ENCODE measurements at places on chromosomes 12 and 14.

- DNase-seq = no peak
Observed at GRCh38 chr12:117662620-117663395, 301.4 kb upstream of the NOS1 start.

- no peak for DNase-seq
Observed at GRCh38 chr12:91099836-91100235, 11.5 kb downstream of the LUM start.

GRCh38 chr12:103462675-103463074 lies 33.1 kb downstream of the C12orf42 start:
- DNase-seq = no peak

GRCh38 chr14:101335061-101335661 lies 226.1 kb upstream of the DIO3 start:
- no peak for DNase-seq

DNA sequence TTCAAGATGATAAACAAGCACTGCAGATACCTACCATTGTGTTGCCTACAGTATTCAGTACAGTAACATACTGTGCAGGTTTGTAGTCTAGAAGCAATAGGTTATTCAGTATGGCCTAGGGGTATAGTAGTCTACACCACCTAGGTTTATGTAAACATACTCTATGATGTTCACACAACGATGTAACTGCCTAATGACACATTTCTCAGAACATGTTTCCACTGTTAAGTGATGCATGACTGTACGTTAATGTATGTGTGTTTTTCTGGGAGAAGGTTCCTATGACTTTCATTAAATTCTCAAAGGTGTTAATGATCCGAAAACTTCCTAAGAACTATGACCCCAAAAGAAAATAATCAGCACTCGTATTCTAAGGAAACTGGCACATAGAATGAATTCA lies 20.9 kb upstream of the CALM1 start:
- no peak for DNase-seq

DNA sequence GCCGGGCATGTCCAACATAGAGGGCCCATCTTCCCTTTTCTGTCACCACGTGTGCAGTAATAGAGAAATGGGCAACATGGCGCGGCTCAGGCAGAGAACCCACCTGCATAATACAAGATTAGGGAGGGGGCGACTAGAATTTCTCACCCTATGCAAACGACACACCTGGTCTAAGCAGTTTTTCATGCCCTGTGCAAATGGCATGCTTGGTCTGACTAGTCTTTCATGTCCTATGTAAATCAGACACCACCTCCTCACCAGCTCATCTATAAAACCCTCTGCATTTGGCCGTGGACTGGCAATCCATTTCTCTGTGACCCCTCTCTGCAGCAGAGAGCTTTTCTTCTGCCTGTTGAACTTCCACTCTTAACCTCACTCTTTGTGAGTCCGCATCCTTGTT lies 180.2 kb upstream of the PZP start:
- DNase-seq = no peak

- no peak for DNase-seq
Observed at GRCh38 chr14:104436741-104437701, 142.5 kb upstream of the C14orf180 start.

GRCh38 chr14:73740618-73741326 lies 26.6 kb upstream of the PNMA1 start:
- no peak for DNase-seq

- peak; percentile 82 for DNase-seq
Observed at GRCh38 chr12:389142-390096, at the start of gene KDM5A. Gene KDM5A (minus strand): TSS chr12:389320. CDS start chr12:389091, 229 bp downstream.

DNA sequence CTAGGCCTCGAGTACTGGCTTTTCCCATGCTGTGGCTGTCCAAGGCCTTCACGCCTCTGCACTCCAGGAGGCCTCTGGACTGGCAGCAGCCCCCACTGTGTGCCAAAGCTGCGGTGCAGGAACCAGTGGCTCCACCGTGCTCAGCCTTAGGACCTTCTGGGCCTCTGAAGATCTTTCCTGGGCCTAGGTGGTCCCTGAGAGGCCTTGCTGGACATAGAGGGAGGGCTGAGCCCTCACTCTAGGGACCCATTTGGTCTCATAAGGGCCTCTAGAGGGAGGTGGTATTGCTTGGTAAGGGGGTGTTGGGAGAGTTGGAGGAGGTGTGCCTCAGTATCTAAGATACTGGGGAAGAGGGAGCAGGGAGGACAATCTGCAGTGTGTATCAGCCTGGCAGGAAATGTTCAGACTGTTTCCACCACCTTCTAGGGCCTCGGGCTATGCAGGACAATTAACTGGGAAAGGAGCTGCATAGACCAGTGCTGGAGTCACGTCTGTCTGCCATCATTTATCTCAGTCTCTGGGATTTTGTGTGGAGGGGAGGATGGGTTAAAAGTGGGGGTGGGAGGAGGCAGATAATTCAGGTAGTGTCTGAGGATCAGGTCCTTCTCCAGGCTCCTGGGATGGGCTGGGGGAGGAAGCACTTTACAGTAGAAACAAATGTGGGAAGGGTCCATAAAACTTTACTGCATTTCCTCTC lies 2.9 kb downstream of the HOXC5 start:
- DNase-seq = no peak

DNA sequence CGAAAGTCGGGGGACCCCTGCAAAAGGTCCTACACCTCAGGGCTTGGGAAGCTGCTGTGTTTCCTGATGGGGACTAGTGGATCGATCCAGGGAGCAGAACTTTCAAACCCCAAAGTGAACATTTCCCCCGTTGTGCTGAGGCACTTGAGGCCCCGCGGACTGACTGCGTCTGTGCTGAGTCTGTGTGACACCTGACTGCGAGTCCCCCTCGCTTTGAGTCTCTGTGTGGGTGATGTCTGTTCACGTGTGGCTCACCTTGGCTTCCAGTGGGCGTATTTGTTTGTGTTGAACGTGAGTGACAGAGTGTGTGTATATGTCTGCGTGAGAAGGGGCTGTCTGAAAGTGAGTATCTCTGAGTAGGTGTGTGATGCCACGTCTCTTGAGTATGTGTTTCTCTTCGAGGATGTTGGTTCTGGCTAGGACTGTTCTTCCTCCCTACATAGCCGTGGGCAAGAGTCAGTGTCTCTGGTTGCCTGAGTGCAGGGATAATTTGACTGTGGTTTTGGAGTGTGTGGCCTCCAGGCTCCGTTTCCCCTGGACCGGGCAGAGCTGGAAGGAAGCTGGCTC lies 1.3 kb downstream of the TEAD4 start:
- no peak for DNase-seq

DNA sequence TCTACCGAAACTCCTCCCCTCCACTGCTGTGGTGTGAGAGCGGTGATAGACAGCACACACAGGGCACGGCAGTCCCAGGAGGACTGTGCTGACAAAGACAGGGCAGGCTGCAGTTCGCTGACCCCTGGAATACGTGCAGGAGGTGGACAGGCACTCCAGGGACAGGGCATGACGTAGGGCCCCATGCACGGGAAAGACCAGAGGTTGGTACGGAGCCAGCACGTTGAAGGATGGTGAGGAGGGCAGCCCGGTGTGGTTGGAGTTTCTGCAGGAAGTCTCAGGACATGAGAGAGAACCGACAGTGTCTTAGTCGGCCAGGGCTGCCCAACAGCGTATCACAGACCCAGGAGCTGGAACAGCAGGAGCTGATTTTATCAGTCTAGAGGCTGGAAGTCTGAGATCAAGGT lies 254.2 kb upstream of the FKBP4 start:
- no peak for DNase-seq

- no peak for DNase-seq
Observed at GRCh38 chr12:130179621-130180020, 17.4 kb downstream of the FZD10 start.

DNA sequence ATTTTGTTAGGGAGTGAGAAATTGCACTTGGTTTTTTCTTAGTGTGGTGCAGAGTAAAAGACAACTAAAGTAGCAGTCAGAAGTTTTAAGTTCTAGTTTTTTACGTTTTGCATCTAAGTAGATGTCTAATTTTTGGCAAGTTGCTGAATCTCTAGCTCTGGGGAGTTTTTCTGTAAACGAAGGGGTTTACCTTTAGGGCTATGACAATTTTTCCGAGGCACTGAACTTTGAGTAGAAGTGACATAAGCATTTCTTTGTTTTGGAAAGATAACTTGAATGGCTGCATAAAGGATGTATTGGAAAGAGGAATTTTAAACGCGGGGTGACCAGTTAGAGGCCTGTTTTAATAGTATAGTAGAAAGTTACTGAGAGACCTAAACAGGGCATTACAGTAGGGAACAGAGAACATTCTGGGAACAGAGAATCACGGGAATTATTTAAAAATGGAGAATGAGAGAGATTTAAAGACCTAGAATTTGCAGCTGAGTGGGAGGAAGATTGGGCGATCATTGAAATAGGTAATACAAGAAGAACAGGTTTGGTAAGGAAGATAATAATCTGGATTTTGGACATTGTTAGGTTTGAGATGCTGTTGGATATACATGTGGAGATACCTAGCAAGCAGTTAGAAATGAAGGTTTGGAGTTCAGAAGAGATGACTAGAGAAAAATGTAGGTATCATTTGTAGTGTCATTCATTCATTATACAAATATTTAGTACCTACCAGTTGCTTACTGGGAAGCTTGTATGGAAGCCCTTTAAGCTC lies 1.2 kb downstream of the ZNF410 start:
- no peak for DNase-seq

DNA sequence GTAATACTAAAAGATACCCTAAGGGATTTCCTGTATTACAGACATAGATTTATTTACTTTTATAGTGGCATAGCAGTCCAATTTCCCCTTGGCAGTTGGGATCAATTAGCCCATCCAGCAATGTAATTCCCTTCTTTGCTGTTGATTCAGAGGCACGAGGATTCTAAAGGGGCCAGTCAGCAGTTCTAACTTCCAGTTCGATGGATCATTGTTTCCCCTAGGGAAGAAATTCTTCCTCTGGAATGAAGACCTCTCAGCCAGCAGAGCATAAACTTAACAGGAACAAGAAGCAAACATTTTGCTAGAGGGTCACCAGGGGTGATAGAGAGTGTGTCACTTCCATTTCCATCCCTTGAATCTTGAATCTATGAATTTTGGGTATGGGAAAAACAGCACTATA lies 395.7 kb upstream of the NOVA1 start:
- no peak for DNase-seq

- DNase-seq = no peak
Observed at GRCh38 chr12:40622246-40622838, 69.9 kb upstream of the CNTN1 start.

- DNase-seq = no peak
Observed at GRCh38 chr14:99521176-99522024, 40.2 kb downstream of the CCNK start.

DNA sequence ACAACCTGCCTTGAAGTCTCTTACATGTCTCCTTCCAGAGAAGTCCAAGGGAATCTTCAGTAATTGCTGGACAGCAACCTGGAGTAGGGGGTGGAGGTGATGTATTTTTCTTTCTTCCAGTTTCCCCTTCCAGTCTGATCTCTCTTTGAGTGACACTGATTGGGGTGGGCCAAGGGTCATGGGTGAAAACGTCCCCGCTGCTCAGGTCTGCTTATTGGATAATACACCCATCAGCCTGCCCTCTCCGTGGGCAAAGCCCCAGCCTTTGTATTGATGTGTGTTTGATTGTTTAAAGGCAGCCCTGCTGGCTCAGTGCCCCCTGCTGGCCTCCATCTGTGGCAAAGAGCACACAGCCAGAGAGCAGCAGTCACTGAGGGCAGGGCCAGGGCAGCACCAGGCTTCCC lies 35.7 kb upstream of the ATP2A2 start:
- DNase-seq = no peak

DNA sequence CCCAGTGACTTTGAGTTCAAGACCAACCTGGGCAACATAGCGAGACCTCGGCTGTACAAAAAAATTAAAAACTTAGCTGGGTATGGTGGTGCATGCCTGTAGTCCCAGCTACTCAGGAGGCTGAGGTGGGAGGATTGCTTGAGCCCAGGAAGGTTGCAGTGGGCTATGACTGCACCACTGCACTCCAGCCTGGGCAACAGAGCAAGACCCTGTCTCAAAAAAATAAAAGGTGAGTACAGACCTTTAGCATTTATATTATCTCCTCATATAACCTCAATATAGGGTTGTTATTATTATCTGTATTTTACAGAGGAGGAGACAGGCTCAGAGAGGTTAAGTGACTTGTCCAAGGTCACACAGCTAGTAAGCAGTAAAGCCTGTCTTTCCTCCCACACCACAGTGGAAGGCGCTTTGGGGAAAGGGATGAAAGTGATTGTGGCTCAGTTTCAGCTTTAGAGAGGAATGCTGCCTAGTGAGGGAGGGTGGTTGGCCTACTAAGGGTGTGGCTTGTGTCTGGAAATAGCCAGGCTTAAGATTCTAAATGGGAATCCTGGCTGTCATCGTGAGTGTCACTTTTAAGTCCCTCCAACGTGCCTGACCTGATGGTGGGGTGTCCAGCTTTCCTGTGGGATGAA lies 7.2 kb downstream of the TPCN1 start:
- DNase-seq = no peak

DNA sequence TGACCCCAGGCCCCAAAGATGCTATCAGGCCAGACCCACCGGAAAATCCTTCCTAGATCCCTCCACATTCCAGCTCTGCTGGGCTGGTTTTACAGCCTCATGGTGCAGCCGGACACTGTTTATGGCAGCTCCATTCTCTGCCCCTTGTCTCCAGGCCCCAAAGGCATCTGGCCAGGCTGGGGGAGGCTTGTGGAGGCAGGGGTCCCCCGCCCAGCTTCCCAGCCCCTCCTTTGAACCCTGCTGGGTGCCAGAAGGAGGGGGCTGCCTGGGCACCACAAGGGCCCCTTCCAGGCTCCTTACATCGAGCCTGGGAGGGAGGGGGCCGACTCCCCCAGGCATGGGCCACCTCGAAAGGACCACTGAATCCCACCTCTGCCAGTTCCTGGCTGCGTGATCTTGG lies 19.8 kb upstream of the SMUG1 start:
- no peak for DNase-seq

GRCh38 chr14:34851395-34851794 lies 23.8 kb downstream of the BAZ1A start:
- DNase-seq = no peak

GRCh38 chr14:79253576-79253975 lies 957.7 kb downstream of the DIO2 start:
- DNase-seq = no peak

GRCh38 chr14:58635091-58635830 lies 2.5 kb upstream of the DACT1 start:
- no peak for DNase-seq

GRCh38 chr12:25052196-25052913 lies 103.5 kb upstream of the BCAT1 start:
- no peak for DNase-seq

DNA sequence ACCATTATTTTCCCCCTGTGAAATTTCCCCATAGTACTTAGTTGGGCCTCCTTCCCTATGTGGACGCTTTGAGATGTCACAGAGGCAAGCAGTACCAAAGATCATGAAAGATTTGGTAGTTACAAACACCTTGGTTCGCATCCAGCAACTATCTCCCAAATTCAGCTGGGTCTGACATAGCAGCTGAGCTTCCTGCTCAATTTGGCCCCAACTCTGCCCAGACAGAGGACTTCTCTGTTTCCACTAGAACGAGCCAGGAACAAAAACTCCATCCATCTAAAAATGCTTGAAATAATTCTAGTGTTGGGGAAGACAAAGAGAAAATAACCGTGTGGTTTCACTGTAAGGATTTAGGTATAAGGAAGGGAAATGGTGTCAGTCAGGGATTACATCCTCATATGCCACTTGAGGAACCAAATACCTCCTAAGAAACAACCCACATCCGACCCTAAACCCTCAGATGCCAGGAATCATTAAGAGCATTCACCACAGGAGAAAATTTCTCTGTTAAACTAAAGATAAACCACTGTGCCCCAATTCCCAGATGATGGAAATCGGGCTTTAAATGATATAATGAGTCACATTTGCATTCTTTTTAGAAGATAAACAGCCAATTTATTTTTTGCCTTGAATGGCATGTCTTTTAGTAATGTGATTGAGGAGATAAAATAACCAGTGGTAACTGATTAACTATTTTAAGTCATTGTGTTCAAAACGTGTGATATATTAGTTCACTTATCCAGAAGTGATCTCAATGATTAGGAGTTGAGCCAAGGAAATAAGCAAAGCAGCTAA lies 103.7 kb upstream of the IFNG-AS1 start:
- no peak for DNase-seq

Measured in activated CD8-positive, alpha-beta memory T cell treated with anti-CD3 and anti-CD28 coated beads for 4 hours (primary cell).